ENCODE measurements at places on chromosomes 5 and 9. TPM values are rescaled to one million over a fixed set of nuclear protein-coding genes. Genes with fewer than 3 reads are reported as not detected.

DNA sequence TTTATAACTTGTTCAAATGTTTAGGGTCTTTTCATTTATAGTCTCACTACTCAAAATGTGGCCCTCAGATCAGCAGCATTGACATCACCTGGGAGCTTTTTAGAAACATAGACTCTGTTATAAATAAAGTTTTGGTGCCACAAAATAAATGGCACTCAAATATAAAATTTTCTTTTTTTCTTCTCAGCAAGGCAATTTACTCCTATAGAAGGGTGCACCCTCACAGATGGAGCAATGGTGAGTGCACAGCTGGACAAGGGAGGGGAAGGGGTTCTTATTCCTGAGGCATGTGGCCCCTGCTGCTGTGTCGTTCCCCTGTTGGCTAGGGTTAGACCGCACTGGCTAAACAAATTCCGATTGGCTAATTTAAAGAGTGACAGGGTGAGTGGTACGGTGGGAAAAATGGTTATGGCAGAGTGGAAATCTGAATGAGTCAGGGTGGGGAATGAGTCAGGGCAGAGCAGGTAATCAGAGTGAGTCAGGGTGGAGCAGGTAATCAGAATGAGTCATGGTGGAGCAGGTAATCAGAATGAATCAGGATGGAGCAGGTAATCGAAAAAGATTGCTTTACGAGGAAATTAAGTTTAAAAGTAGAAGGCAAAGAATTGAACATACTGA is 31.8 kb upstream of the C7 start:
- H3K4me3 ChIP-seq = no peak overlapping the region
- no peak for DNase-seq
- H3K27me3 ChIP-seq = no peaks in the 10 kb centered on the region

- DNase-seq = no peak
- H3K27me3 ChIP-seq = no peaks in the 10 kb centered on the region
- no peaks in the 10 kb centered on the region for H3K4me1 ChIP-seq
These were observed 327.2 kb downstream of the GLIS3 start for GRCh38 chr9:3972687-3973086.

DNA sequence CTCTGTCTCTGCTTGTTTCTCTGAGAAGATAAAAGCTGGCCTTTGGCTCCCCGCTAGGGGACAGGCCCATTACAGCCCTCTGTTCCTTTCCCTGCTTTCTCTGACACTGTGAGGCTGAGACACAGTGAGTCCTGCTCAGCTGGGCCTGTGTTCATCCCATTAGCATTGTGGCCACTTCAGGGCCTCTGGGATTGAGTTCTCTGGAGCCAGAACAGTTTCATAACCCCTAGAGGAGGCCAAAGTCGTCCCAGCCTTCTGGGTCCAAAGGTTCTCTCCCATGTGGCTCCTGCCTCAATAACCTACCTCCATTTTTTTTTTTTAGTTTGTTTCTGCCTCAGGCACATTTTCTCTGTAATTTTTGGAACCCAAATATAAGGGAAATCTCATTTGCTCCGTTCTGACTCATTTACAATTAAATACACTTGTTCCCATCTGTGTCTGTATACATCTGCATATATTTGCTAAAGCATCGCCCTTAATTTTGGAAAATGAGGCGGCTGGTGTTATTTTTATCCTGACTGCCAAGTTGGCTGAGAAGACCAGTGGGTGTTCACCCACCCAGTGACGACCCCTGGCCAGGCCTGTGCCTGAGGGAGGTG is 27.3 kb upstream of the CTNNA1 start:
- peaks cover 1% of the 10 kb centered on the region for H3K27me3 ChIP-seq
- no peak overlapping the region for H3K27ac ChIP-seq
- H3K36me3 ChIP-seq = no peaks in the 10 kb centered on the region

Gene TRMT10B
- total RNA-seq = 11.7 TPM

- H3K4me1 ChIP-seq = no peaks in the 10 kb centered on the region
- no peak for DNase-seq
- H3K27me3 ChIP-seq = no peaks in the 10 kb centered on the region
- H3K36me3 ChIP-seq = no peaks in the 10 kb centered on the region
- H3K4me3 ChIP-seq = no peak overlapping the region
These were observed 66.2 kb downstream of the IZUMO3 start for GRCh38 chr9:24479361-24480059.

- no peak for DNase-seq
- no peaks in the 10 kb centered on the region for H3K4me1 ChIP-seq
- H3K27ac ChIP-seq = no peak overlapping the region
- no peak overlapping the region for H3K4me3 ChIP-seq
- H3K36me3 ChIP-seq = no peaks in the 10 kb centered on the region
- peaks cover 16% of the 10 kb centered on the region for H3K27me3 ChIP-seq
These were observed 12.6 kb upstream of the UGT3A2 start for GRCh38 chr5:36079200-36079781.

Gene IFNA21
- not detected for total RNA-seq

DNA sequence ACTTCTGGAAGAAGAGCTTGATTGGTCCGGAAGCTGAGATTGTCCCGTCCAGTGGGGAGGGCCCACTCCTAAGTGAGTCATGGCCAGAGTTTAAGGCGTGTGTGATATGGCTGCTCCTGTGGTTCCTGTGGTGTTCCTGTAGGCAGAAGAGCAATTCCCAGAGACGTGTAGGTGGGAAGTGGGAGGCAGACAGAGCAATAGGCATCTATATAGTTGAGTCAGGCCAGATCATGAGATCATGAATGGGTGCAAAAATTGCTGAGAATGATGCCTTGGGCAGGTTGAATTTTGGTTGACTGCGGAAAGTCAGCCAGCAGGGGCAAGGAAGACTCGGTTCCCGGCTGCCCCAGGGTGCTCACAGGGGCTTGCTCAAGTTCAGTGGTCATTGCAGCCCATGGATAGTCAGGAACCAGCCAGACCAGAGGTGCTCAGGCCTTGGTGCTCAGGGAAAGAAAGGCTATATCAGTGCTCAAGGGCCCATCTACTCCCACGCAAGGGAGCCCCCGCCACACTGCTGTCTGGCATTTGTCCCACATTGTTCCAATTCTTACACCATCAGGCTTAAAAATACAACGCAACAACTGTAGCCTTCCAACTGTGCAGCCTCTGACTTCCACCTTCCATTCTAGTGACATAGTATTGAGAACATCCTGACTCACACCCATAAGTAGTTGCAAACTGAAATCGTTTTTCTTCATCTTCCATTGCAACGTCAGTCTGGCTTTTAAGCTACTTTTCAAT is 21.0 kb upstream of the GSN start:
- H3K4me1 ChIP-seq = peaks cover 13% of the 10 kb centered on the region
- DNase-seq = no peak
- no peak overlapping the region for H3K27ac ChIP-seq
- no peak overlapping the region for H3K4me3 ChIP-seq
- peaks cover 25% of the 10 kb centered on the region for H3K36me3 ChIP-seq

Gene SLC6A7
- total RNA-seq = not detected

- peaks cover 13% of the 10 kb centered on the region for H3K4me1 ChIP-seq
- peak; percentile 42 for DNase-seq
- H3K27me3 ChIP-seq = peaks cover 5% of the 10 kb centered on the region
- H3K36me3 ChIP-seq = no peaks in the 10 kb centered on the region
- H3K27ac ChIP-seq = peak overlapping the region; percentile 52
These were observed 142.7 kb upstream of the IER5L start for GRCh38 chr9:129320575-129321285.

DNA sequence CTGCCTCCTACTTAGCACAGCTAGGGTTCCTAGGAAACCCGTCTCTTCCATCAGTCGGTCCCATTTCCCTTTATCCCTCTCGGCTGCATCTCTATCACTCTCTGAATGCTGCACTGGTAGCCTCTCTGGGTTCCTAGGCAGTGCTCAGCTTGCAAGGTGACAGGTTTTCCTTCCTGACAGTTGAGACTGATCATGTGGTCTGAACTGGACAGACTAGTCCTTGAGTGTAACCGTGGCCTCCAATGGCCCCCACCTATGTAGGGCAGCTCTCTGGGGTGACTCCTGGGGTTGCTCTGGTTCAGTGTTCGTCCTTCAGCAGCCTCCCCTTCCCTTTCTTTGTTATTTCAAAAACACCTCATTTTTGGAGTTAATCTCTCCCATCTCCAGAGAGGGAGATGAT is 3.8 kb downstream of the TMEM8B start:
- peaks cover 4% of the 10 kb centered on the region for H3K36me3 ChIP-seq
- H3K4me1 ChIP-seq = peaks cover 44% of the 10 kb centered on the region
- no peak overlapping the region for H3K4me3 ChIP-seq
- H3K27me3 ChIP-seq = no peaks in the 10 kb centered on the region
- no peak for DNase-seq

DNA sequence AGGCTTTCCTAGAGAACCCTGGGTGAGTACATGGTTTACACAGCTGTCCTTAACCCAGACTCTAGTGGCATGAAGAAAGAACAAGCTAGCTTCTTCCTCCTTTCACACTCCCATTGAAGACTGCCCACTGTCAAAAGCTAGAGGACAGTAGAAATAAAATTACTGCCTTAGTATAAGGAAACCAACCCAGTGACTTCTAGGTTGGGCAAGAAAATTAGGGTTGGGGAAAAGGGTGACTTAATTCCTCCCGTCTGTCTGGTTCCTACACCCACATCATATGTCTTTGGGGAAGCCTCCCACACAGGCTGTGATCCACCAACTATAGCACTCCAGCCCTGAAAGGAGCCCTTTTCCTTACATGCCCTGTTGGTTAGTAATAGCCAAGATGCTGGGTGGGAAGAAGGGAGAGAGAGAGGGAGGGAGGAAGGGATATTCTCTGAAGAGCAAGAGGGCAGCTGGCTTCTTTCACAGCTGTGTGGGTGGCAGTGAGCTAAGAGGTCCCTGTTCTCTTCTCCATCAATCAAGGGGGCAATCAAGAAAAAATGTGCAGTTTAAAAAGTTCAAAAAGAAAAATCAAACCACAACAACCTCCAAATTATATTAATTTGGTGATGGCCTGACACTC is 21.7 kb downstream of the HBEGF start:
- H3K4me1 ChIP-seq = no peaks in the 10 kb centered on the region
- no peak overlapping the region for H3K27ac ChIP-seq
- H3K4me3 ChIP-seq = no peak overlapping the region
- no peaks in the 10 kb centered on the region for H3K27me3 ChIP-seq
- H3K36me3 ChIP-seq = no peaks in the 10 kb centered on the region

DNA sequence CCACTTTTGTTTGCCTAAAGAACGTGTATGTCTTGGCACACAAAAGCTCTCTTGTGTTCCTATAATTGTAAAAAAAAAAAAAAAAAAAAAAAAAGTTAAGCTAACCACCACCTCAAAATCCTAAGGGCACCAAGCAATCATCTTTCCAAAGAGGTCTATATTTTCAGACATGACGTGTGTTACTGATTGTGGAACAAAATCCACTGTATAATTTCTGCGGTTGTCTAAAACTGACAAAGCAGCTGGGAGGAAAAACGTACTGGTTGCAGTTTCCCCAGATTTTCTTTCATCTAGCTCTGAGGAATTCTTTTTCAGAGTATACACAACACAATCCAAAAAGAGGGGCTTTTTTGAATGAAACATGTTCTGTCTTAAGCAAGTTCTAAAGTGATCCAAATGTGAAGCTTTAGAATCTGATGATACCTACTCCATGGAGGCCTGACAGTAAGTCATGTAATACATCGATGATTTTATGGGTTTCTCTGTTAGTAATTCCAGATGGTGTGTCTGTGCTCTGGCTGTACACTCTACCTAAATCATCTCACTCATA is 375.6 kb upstream of the NUDT12 start:
- no peak for DNase-seq
- no peaks in the 10 kb centered on the region for H3K36me3 ChIP-seq
- no peaks in the 10 kb centered on the region for H3K4me1 ChIP-seq

Gene C7
- not detected for total RNA-seq

GRCh38 chr9:89579741-89580385 is 24.9 kb upstream of the GADD45G start:
- H3K4me1 ChIP-seq = no peaks in the 10 kb centered on the region
- H3K27ac ChIP-seq = no peak overlapping the region
- no peak for DNase-seq
- H3K4me3 ChIP-seq = no peak overlapping the region
- no peaks in the 10 kb centered on the region for H3K36me3 ChIP-seq

DNA sequence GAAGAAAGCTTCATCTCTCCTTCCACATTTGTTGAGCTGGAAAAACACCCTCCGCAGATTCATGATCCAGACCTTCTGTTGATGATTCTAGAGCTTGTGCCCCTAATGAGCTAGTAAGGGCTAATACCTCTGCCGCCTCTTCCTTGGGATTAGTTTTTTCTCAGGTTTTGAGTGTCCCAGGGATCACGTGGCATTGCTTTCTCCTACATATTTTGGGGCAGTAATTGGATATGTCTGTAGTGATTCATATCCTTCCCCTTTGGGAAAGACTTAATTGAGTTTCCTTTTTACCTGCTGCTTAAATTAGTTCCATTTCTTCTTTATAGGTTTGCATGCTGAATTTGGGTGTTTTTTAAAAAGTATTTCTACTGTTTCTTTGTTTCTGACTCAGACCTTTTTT is 143.9 kb downstream of the GOLPH3 start:
- H3K4me1 ChIP-seq = no peaks in the 10 kb centered on the region
- no peak for DNase-seq
- H3K27me3 ChIP-seq = peaks cover 2% of the 10 kb centered on the region

Gene INSL4
- not detected for total RNA-seq

DNA sequence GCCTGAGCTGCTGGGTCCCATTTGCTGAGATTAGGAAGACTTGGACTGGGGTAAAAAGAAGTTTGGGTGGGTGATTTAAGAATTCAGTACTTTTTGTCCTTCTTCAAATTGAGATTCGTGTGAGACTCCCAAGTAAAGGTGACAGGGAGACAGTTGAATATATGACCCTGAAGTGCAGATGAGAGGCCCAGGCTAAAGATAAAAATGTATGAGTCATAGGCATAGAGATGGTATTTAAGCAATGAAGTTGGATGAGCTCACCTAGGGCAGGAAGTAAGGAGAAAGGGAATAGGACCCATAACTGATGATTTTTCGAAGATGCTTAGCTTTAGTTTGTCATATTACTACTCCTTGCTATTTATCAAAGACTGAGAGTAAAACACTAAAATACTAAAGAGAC is 255.9 kb upstream of the ADRA1B start:
- no peaks in the 10 kb centered on the region for H3K27me3 ChIP-seq
- H3K4me1 ChIP-seq = no peaks in the 10 kb centered on the region
- H3K36me3 ChIP-seq = no peaks in the 10 kb centered on the region

DNA sequence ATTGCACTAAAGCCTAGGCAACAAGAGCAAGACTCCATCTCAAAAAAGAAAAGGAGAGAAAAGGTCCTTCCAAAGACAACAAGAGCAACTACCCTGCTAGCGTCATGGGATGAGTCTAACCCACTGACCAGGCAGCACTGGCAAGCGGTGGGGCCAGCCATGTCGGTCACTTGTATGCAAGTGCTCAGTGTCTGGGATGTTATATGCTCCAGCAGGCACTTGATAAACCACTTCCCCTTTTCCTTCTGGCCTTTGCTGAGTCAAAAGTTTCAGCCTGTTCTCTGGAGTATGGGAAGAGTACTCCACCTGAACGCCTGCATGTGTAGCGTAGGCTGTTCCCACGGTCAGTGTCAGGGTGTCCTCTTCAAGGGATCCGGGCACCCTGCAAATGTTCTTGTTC is 9.2 kb upstream of the MXD3 start:
- no peak overlapping the region for H3K27ac ChIP-seq
- H3K36me3 ChIP-seq = peaks cover 15% of the 10 kb centered on the region
- no peaks in the 10 kb centered on the region for H3K27me3 ChIP-seq
- H3K4me1 ChIP-seq = peaks cover 13% of the 10 kb centered on the region

- H3K4me3 ChIP-seq = no peak overlapping the region
- no peaks in the 10 kb centered on the region for H3K36me3 ChIP-seq
- H3K4me1 ChIP-seq = no peaks in the 10 kb centered on the region
- H3K27ac ChIP-seq = no peak overlapping the region
- DNase-seq = no peak
These were observed 171.1 kb downstream of the ARHGEF28 start for GRCh38 chr5:73797132-73797510.

Measured in activated B cell treated with CpG ODN at 0.5 μM for 24 hours (primary cell).